ENCODE measurements at places on chromosomes 7 and 10.
A peak's percentile ranks its signal among the peaks of the same experiment; 100 is the strongest.

GRCh38 chr7:50914460-50914859, 131.8 kb upstream of the GRB10 start:
- no peak for DNase-seq

DNA sequence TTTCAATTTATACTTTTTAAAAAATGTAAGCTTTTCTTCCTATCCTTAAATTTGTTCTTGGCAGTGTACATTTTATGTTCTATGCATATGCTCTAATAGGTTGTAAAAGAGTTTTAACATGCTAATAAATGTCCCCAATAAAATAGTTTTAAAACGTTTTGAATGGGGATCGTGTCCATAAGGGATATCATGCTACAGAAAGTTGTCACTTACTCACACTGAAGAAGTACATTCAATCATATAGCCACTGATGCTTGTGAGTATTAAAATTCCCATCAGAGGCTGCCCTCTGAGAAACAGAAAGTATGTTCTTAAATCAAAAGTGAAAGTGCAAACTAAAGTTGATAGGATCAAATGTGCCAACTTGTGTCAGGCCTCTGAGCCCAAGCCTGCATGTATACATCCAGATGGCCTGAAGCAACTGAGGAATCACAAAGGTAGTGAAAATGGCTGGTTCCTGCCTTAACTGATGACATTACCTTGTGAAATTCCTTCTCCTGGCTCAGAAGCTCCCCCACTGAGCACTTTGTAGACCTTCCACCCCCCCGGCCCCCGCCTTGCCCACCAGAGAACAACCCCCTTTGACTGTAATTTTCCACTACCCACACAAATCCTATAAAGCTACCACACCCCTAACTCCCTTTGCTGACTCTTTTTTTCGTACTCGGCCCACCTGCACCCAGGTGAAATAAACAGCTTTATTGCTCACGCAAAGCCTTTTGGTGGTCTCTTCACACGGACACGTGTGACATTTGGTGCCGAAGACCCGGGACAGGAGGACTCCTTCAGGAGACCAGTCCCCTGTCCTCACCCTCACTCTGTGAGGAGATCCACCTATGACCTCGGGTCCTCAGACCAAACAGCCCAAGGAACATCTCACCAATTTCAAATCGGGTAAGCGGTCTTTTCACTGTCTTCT, 877 bp upstream of the NOD1 start:
- DNase-seq, result no peak

GRCh38 chr10:91124016-91124415, 96.4 kb upstream of the PCGF5 start:
- no peak for DNase-seq

DNA sequence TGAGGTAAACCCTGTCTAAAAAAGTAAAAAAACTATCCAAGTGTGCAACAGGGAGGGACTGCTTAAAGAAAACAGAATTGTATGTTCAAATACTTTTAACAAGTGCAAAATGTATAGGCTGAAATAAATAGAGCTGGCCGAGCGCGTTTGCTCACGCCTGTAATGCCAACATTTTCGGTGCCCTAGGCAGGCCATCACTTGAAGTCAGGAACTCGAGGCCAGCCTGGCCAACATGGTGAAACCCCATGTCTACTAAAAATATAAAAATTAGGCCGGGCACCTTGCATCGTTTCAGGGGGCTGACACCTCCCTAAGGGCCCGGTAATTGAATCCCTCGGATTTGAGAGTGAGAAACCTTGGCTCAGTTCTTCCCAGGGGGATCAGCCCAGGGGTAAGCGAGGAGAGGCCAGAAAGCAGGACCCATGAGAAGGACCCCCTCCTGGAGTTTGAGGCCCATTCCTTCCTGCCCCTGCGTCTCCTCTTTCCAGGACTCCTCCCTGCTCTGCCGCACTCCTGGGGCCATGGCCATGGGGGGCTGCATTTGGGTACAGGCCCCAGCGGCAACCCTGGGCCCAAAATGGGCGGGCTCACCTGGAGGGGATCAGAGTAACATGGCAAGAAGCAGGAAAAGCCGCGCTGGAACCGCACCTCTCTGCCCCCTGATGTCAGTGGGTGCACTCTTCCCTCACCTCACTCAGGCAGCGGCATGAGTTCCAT, 75.5 kb upstream of the TMEM248 start:
- DNase-seq, result peak; percentile 33

- no peak for DNase-seq
Observed at GRCh38 chr10:30803892-30804322, 174.4 kb upstream of the LYZL2 start.

- DNase-seq, result no peak
Observed at GRCh38 chr7:66207540-66207939, 2.4 kb downstream of the TPST1 start.

- no peak for DNase-seq
Observed at GRCh38 chr10:15879058-15879457, 18.8 kb upstream of the MINDY3 start.

DNA sequence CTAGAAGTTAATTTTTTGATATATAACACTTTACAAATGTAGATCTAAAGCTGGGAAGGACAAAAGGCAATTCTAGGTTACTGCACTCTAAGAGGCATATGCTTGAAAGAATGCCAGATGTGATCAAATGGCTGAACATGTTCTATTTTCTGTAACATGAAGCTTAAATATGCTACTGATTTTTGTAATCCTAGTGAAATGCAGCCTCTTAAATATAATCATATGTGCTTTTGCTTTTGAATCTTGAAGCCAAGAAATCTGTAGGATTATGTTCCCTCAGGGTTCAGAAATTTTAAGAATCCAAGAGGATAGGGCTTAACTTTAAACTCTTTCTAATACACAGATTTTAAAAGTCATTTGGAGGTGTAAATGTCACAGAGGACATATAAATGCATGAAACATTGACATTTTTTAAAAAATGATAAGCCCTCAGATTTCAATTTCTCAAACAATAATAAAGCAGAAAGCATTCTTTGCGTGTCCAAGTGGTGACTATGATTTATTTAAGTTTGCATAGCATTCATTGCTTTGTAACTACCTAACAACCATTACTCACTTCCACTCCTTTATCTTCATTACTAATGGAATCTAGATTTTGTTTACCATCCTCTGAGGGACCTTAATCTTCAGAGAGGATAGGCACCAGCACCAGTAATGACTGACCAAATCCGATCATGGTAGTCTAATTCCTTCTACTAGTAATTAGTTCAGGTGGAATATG, 170.4 kb downstream of the MAGI2 start:
- no peak for DNase-seq

GRCh38 chr7:149432121-149432691, 28.7 kb downstream of the ZNF777 start:
- DNase-seq, result no peak

- no peak for DNase-seq
Observed at GRCh38 chr7:32191305-32191704, 121.1 kb upstream of the PDE1C start.

DNA sequence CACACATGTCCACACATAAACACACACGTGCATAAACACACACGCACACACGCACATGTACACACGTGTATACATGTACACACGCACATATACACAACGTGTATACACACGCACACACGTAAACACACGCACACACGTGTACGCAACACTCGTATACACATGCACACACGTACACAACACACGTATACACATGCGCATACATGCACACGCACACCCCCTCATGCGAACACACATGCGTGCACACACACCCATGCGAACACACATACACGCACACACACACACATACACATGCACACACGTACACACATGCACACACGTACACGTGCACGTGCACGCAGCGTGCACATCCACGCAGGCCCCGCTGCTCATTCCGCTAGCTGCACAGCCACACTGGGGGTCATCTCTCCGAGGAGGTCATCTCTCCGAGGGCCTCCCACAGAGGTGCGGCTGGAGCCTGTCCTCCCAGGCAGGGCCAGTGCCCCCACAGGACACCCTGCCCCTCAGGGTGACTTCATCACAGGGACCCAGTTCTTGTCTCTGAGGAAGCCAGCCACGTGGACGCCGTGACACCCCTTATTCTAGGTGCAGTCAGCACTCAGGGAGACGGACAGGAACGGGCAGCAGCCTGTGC, 25.9 kb downstream of the CYP2W1 start:
- no peak for DNase-seq
